Colonic mucosa (tissue), 4 donors: ENCODE measurements at places on chromosomes 16 and 17.

DNA sequence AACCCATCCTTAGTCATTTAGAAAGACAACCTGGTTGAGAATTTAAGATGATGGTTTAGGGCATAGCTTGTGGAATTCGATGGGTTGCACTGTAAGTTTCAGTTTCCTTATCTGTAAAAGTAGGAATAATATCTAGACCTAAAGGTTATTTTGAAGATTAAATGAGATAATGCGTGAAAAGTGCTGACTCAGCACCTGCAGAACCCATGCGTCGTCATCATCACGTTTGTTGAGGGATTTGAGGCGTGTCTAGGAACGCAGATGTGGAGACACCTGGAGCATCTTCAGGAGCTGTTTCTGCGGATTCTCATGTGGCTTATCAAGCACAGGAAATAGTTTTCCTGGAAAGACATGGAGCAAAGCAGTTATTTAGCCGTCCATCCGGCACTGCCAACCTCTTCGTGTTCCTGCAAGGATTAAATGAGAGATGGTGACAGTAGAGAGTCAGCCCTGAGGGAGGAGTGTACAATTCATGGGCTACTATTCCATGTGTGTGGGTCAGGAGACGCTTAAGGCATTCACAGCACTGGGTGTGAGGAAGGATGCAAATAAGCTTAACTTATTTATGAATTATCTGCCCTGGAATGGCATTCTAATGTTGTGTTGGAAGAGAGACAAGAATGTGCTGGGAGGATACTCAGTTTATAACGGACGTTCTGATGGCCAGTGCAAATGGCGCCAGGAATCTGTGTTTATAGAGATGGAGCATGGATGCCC lies 536.1 kb downstream of the MAF start:
- no peak for DNase-seq

- no peak for DNase-seq
Observed at GRCh38 chr16:24975428-24975889, 39.7 kb downstream of the ARHGAP17 start.

DNA sequence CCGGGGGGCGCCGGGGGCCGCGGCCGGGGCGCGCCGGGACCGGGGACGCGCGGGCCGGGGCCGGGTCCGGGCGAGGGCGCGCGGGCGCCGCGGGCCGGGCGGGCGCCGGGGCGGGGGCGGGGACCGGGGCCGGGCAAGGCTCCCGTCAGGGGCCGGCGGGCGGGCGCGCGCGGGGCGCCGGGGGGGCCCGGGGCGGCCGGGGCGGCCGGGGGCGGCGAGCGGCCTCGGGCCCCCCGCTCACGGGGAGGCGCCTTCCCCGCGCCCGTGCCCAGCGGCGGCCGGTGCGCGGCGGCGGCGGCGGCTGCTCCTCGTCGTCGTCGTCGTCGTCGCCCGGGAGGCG lies 563 bp downstream of the ZCCHC14 start:
- no peak for DNase-seq

- no peak for DNase-seq
Observed at GRCh38 chr16:53282975-53283946, 151.0 kb upstream of the RBL2 start.

GRCh38 chr16:27326738-27327585 lies 13.2 kb downstream of the IL4R start:
- peak; percentile 64 for DNase-seq

DNA sequence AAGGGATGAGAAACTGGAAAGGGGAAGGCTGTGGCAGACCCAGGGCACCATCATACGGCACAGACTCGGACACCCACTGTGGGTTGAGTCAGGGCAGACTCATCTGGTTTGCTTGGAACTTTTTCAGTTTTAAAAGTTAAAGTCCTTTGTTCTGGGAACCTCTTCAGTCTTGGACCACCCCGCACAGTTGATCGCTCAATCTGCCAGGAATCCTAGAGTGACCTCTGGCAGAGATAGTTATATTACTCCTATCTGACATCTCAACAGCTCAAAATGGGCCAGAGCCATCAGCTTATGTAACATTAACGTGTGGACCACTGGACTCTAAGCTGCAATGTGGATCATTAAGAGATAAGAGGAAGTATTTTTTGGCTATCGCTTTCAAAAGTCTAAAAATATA lies 164.3 kb downstream of the ABCA8 start:
- peak; percentile 22 for DNase-seq

- no peak for DNase-seq
Observed at GRCh38 chr17:65394811-65395472, 166.5 kb downstream of the AXIN2 start.

DNA sequence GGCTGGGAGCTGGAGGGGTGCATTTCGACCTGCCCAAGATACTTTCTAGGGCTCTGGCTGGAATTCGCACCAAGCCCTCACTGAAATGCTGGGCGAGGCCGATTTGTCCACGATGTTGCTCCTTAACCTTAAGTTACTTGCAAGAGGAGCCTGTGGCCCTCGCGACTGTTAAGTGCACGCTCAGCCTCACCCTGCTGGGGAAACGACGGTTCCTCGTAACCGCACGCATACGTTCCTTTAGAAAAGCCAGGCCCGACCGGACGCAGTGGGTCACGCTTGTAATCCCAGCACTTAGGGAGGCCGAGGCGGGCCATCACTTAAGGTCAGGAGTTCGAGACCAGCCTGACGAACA lies 607 bp upstream of the NCOR1 start:
- DNase-seq = peak; percentile 72

- DNase-seq = no peak
Observed at GRCh38 chr17:55336426-55336825, 71.7 kb downstream of the HLF start.

DNA sequence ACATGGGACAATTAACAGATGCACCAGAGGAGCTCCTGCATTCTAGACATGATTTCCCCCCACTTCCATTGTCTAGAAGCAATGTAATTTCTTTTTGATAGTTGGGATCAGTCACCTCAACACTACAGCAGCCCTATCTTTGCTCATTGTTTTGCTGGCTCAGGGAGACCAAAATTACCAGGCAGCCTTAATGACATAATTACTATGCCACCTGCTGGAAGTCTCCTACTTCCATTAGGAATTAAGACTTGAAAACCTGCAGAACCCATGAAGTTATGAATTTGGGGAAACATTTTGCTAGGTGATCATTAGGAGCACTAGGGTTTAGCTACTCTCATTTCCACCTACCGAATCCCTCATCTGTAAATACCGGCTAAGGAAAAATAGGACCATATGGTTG lies 312.0 kb upstream of the CA10 start:
- no peak for DNase-seq

- DNase-seq = peak; percentile 75
Observed at GRCh38 chr17:44005527-44006271, 1.3 kb downstream of the NAGS start.

GRCh38 chr17:80082403-80083135 lies 18.8 kb upstream of the GAA start:
- DNase-seq = peak; percentile 66

DNA sequence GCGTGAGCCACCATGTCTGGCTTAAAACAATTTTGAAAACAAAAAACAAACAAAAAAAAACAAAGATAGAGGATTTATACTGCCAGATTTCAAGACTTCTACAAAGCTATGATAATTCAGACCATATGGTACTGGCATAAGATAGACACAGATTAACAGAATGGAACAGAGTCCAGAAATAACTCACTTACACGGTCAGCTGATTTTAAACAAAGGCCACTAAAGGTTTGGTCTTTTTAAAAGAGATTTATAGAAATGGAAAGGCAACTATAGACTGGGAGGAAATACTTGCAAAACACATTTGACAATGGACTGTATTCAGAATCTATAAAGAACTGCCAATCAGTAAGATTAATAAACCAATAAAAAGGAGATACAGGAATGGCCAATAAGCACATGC lies 48.6 kb upstream of the MNT start:
- no peak for DNase-seq

DNA sequence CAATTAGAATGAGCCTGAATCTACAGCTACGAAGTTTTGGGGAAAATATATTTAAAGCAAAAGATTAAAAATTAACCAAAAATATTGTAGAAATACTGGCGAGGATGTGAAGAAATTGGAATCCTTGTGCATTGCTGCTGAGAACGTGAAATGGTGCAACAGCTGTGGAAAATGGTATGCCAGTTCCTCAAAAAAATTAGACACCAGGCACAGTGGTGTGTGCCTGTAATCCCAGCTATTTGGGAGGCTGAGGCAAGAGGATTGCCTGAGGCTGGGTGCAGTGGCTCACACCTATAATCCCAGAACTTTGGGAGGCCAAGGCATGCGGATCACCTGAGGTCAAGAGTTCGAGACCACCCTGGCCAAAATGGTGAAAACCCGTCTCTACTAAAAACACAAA lies 119.9 kb upstream of the TMEM97 start:
- DNase-seq = no peak

- DNase-seq = no peak
Observed at GRCh38 chr17:11554542-11554941, 43.7 kb upstream of the DNAH9 start.

- no peak for DNase-seq
Observed at GRCh38 chr17:40514013-40514875, 12.8 kb upstream of the TNS4 start.

DNA sequence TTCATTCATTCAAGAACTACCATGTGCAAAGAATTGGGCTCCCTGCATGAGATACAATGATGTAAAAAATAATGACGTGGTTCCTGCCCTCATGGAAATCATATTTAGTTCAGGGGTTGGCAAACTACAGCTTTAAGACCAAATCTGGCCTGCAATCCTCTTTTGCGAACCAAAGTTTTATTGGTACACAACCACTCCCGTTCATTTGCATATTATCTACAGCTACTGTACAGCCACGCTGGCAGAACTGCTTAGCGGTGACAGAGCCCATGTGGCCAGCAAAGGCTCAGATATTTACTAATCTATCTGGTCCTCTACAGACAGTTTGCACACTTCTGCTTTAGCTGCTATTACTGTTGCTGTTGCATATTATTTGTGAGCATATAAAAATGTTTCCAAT lies 167.7 kb downstream of the XYLT1 start:
- peak; percentile 66 for DNase-seq
